ENCODE measurements at places on chromosomes 1 and 21.
A peak's percentile ranks its signal among the peaks of the same experiment; 100 is the strongest.

DNA sequence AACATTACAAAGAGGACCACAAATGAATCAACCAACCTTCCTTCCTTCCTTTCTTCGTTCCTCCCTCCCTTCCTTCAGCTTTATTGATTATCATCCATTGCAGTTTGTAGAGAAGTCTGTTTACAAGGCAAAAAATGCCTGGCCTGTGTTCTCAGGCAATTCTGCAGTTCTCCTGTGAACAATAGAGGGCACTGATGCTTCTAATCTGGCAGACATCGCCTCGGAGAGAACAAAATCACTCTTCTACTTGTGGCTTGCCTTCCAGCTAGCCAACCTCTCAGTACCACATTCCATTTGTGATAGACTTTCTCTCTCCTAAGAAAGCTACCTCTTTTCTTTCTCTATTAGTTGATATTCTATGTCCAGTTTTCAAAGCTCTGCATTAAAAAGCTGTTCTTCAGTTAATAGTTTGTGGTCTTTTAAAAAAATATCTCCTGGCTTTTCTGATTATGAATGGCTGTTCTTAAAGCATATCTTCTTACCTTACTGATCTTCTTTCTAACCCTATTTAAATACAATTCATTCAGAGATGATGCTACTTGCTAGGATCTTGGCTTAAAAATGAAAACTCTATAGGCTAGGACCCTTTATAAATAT is 26.9 kb upstream of the ESRRG start:
- peak; percentile 30 for DNase-seq

DNA sequence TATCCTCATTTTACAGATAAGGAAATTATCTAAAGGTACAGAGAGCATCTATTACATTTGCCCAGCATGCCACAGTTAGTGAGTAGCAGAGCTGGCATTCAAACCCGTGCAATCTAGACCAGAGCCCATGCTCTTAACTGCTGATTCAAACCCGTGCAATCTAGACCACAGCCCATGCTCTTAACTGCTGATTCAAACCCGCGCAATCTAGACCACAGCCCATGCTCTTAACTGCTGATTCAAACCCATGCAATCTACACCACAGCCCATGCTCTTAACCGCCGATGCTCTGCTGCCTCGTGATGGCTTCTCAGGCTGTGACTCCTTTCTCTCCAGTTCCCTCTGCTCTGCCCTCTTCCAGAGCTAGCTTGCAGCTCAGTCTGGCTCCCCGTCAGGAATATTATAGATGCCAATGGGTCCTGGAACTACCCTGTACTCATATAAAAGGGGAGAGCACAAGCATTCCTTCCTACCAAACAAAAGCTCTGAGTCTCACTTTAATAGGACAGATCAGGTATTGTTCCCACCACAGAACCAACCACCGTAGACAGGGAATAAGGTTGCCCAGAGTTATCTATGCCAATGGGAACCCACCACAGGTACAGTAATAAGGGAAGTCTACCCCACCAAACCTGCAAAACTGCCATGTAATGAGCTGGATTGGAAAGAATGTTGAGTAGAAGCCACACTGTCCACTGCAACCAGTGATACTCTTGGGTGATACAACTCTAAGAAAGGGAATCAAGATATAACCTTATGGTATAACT is 78.4 kb downstream of the SMYD3 start:
- no peak for DNase-seq

- no peak for DNase-seq
Observed at GRCh38 chr1:110383251-110383990, 7.4 kb downstream of the SLC16A4 start.

- no peak for DNase-seq
Observed at GRCh38 chr1:8679395-8679800, 138.0 kb downstream of the RERE start.

- DNase-seq, result no peak
Observed at GRCh38 chr1:61316493-61316892, 234.1 kb downstream of the NFIA start.

GRCh38 chr1:12085643-12086260 is 22.6 kb downstream of the TNFRSF8 start:
- DNase-seq, result no peak

Measured in NCI-H446 (cell line).